ENCODE measurements at places on chromosomes 3 and 15. TPM values are rescaled to one million over a fixed set of nuclear protein-coding genes. Genes with fewer than 3 reads are reported as not detected.

NRG4 gene
- 0.47 TPM for total RNA-seq

RNU5B-1 gene
- total RNA-seq, result not detected

NPAP1 gene
- not detected for total RNA-seq

DUOX2 gene
- total RNA-seq, result 0.03 TPM

ANKRD63 gene
- total RNA-seq, result 0.46 TPM

ARPIN gene
- total RNA-seq, result 12.5 TPM

TUBGCP4 gene
- 5.1 TPM for total RNA-seq

ITGB5 gene
- 462 TPM for total RNA-seq

Measured in A549 treated with Hydrocortisone at 1 μM for 4 hours (cell line).